ENCODE measurements at places on chromosomes 3 and 15.

DNA sequence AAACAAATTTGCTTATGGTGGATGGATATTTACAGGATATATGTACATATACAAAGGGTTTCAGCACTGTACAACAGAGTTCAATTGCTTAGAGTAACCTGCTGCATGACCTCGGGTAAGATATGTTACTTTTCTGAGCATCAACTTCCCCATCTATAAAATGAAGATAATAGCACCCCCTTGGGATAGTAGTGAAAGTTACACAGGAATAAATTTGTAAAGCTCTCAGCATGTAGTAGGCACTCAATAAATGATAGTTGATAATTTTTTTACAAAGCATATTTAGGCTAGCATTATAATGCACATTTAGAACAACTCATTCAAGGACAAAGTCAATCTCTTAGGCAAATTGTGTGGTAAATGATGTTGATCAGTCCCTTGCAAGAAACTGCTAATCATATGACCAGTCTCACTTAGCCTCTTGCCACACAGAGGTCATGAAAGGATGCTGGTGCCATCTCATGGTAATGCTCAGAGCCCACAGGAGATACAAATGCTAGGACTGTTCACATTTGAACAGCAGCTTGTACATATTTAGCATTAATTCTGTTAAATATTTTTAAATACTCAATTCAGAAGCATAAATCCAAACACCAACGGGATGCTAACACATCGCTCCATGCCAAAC, 123.9 kb downstream of the MAGI1 start:
- DNase-seq, result peak; percentile 11

- no peak for DNase-seq
These were observed 46.4 kb downstream of the FAM81A start for GRCh38 chr15:59484399-59484798.

- no peak for DNase-seq
These were observed 7.9 kb upstream of the ISG20 start for GRCh38 chr15:88630798-88631463.

GRCh38 chr15:53976844-53977392, 1.3 kb upstream of the UNC13C start:
- DNase-seq, result peak; percentile 54

DNA sequence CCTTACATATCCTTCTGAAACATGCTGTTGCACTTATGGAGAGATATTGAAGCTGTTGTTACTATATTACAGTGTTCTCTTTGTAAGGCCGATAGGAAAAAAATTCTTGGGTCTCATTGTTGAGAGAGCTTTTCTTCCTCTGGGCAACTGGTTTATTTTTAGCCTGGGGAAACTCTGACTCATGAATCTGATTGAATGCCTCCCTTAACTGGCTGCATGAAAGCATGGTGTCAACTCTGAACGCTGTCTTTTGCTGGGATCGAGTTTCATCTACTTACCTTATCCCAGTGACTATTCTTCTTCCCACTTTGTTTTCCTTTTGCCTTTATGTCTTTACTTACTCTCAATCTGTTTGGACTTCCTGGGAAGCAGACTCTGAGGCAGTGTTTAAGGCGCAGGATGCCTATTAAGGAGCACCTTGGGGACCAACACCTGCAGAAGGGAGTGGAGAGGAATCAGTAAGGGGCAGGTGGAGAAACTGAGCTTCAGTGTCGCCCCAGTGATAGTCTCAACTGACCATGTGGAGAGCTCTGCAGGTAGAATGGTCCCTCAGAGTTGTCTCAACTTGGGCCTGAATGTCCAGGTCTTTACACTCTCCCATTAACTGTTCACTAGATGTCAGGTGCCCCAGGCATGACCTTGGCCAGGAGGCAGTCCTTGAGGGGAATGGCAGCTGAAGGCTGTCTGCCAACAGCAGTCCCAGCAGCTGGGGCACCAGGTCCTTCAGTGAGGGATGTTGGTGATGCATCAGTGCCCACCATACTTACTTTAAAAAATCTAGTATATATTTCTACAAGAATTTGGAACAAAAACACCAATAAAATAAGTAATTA, 88.9 kb upstream of the CCNL1 start:
- DNase-seq, result peak; percentile 76

- no peak for DNase-seq
These were observed 18.6 kb downstream of the DNAJB11 start for GRCh38 chr3:186589121-186589520.

- DNase-seq, result no peak
These were observed 66.8 kb downstream of the CHRNA7 start for GRCh38 chr15:32096916-32097617.

GRCh38 chr15:81330366-81331090, 6.6 kb upstream of the STARD5 start:
- no peak for DNase-seq

GRCh38 chr3:152581951-152582350, 253.0 kb upstream of the P2RY1 start:
- DNase-seq, result no peak

DNA sequence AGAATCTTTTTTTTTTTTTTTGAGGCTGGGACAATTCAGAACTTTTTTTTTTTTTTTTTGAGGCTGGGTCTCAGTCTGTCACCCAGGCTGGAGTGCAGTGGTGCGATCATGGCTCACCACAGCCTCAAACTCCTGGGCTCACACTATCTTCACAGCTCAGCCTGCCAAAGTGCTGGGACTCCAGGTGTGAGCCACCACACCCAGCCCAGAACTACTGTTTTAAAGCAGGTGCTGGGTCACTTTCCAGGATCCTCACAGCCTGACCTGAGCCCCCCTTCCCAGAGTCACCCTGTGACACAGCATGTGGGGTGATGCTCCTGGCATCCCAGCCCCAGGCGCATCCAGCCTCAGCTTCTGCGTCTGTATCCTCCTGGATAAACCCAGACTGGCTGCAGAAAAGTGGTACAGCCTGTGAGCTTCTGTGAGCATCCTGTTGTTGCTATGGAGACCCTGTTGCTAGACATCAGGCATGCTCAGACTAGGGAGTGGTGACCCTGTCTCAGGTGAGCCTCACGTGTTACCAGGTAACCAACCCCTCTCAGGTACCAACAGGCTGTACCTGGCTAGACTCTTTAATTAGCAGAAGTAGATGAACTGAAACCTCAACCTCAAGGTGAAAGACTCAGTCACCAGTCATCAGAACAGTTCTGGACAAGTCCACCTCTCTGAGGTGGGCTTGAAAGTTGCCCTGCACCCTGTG, 15.0 kb downstream of the KLF13 start:
- DNase-seq, result no peak

- peak; percentile 23 for DNase-seq
These were observed 55.9 kb upstream of the POMGNT2 start for GRCh38 chr3:43161684-43162229.

DNA sequence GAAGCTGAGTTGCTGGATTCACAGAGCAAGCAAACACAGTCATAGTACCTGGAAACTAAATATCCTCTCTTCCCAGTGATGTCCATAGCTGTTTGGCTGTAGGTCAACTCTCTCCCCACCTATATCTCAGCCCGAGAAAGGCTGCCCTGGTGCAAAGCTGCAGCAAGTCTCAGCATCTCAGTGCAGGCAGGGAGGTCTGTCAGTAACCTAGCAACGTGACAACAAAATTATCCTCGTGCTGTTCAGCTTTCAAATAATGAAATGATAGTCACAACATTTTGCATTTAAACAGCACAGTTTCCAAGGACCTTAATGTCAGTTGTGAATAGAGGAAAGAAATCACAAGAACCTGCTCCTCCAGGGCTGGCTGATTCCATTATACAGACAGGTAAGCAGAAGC, 83.6 kb downstream of the CHST2 start:
- no peak for DNase-seq

DNA sequence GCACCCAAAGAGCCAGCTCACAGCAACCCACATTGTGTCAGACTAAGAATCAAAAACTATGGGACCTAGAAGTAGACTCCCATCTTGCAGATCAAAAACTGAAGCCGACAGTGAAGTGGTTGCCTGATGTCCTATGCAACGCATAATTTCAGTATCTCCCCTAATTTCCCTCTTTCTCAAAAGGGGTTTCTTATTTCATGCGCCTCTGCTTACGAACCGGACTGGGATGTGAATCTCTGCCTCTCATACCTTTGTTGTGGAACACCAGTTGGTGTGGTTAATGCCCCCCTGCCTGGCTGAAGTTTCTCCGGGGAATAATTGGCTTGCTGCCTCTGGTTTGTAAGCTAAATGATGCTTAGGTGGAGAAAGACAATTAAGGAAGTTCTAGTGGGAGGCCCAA, 514 bp upstream of the FAM174B start:
- no peak for DNase-seq

- no peak for DNase-seq
These were observed 1.7 kb downstream of the GLYCTK start for GRCh38 chr3:52289338-52289746.

DNA sequence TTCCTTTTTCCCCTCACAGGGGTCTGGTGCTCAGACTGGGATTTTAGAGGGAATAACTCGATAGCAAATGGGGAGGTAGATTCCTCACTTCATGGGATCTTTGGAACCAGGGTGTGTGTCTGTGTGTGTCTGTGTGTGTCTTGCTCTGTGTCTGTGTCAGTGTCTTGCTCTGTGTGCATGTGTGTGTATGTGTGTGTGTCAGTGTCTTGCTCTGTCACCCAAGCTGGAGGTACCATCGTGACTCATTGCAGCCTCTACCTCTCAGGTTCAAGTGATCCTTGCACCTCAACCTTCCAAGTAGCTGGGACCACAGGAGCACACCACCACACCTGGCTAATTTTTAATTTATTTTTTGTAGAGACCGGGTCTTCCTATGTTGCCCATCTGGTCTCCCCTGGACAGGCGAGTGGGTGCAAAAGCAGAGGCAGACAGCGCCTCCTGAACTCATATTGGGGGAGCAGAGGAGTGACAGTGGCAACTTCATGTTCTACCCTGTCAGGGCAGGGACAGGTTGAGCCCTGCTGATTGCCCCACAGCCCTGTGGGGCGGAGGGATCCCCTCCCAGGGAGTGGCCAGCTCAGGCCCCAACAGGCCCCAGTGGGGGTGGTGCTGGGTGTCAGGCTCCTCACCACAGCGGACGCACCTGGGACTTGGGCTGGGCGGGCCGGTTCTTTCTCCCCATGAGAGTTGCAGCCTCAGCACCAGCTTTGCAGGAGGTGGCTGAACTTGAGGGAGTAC, 10.4 kb upstream of the SEMA4B start:
- DNase-seq, result peak; percentile 72

DNA sequence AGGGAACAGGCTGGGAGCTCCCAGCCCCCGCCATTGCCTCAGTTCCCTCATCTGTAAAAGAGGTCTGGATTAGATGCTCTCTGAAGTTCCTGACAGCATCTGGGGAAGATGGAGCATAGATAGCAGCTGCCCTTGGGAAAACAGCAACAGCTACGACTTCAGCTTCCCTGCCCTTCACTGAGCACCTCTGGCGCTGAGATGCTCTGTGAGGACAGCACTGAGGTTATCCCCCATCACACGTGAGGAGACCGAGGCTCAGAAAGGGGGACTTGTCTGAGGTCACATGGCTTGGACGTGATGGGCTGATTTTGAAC, 11.1 kb upstream of the RPL29 start:
- DNase-seq, result no peak

DNA sequence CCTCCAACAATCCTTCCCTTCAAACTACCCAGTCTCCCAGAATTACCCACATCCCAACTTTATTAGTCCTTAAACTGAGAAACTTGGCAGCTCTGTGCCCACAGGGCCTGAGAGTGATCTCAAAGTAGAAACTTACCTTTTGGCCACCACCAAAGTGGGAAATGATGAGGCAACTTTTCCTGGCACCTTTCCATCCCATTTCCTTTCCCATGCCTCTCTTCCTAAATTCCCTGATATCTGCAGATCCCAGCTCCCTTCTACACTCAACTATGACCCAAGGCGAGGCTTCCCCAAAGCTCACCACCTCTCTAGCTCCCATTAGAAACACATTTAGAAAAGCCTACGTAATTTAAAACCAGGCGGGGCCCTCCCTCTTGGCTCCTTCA, 271.9 kb downstream of the FOXP1 start:
- no peak for DNase-seq

- DNase-seq, result no peak
These were observed 22.4 kb upstream of the RGMA start for GRCh38 chr15:93111451-93111850.

- DNase-seq, result peak; percentile 30
These were observed 90.2 kb downstream of the NFKBIZ start for GRCh38 chr3:101939361-101940049.

GRCh38 chr15:89244574-89244903, 760 bp downstream of the FANCI start:
- no peak for DNase-seq

DNA sequence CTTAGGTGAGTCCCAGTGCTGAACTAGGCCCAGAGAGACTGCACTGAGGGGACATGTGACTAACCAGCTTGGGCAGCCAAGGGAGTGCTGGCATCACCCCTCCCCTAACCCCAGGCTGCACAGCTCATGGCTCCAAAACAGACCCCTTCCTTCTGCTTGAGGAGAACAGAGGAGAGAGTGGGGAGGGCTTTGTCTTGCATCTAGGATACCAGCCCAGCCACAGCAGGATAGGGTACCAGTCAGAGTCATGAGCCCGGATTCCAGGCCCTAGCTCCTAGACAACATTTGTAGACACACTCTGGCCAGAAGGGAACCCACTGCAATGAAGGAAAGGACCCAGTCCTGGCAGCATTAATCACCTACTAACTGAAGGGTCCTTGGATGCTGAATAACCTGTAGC, 49.9 kb upstream of the PLSCR4 start:
- DNase-seq, result no peak

Data from kidney tubule cell (primary cell).